ENCODE measurements at places on chromosomes 2 and 18.

- no peak for DNase-seq
These were observed 76.2 kb downstream of the WDR7 start for GRCh38 chr18:56727399-56727798.

DNA sequence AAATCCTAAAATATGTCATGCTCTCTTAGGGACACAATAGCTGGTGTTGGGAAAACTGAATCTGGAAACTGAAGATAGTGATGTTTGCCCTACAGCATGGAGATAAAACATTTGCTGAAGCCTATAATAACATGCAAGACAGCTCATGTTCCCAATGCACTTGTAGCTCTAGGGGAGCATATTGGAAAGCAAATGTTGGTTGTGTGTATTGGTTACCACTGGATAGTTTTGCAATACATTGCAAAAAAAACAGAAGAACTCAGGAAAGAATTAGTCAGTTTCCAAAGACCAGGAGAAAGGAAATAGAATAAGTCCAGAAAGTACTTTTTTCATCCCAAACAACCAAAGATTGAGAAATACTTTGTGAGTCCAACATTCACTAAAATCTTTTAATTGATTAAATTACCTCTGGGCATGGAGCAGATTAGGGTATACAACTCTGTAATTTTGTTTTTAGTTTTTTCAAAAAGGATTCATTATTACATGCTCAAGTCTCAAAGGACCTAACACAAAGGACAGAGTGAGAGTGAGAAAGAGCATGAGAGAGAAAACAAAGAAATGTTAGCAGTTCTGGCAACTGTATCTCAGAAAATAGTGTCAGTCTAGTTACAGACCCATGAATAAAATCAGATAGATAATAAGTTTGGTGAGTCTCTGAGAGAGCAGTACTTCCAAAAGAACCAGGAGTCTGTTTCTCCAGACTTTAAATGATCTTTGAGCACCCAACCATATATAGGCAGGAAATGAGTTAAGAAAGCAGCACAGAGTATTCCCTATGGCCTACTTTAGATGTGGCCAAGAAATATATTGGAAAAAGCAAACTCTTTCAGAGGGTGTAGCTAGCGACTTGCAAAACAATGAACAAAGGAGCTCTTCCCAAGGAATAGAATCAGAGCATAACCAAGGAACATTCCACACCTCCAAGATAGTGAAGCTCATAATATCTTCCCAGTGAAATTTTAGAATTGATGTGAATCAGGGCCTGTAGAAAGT lies 36.6 kb upstream of the COL3A1 start:
- DNase-seq, result no peak

- no peak for DNase-seq
These were observed 20.2 kb upstream of the KLF11 start for GRCh38 chr2:10022966-10023662.

- DNase-seq, result no peak
These were observed 172.8 kb downstream of the CD226 start for GRCh38 chr18:69774831-69775230.

DNA sequence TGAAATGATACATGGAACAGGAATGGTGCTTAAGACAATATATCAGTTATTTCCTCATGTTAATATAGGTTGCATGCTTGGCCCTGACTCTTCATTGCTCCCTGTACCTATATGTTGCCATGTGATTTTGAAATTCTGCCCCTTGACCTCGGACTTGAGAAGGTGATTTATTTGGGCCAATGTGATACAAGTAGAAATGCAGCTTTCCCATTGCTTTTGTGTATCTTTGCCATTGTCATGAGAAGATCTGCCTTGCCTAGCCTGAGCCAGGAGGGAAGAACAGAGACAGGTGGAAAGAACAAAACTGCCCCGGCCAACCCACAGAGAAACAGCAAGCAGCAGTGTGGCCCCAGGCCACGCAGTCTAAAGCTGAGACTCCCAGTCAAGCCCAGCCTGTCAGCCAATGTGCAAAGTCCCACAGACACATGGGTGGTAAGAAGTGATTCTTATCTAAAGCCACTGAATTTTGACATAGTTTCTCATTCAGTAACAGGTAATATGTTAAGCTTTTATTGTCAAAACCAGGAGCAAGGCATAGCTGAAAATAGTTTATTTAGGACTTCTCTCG lies 245.7 kb upstream of the RND3 start:
- no peak for DNase-seq

DNA sequence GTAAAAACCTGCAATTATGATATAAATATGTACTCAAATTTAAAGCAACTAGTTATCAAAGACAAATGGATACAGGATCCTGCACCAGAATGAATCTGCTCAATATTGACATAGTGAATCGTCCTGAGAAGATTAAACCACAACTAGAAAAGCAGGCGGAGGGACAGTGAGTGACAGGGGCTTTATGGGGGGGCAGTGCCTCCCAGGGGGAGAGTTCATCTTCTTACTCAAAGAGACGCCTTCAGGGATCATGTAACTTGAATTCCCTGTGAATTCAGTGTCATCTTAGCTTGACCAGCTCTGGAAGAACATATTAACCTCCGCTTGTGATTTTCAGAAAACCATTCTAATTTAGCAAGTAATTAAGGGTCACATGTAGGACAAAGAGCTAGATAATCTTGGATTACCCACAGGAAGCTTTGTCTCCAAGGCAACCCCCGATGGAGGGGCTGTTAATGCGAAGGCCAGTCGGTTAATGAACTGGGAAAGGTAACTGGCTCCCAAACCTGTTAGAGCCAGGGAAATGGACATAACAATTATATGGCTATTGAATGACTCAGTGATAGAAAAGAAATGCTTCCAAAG lies 17.4 kb upstream of the LMAN1 start:
- no peak for DNase-seq

GRCh38 chr18:55405475-55405874 lies 182.5 kb downstream of the TCF4 start:
- DNase-seq, result no peak

DNA sequence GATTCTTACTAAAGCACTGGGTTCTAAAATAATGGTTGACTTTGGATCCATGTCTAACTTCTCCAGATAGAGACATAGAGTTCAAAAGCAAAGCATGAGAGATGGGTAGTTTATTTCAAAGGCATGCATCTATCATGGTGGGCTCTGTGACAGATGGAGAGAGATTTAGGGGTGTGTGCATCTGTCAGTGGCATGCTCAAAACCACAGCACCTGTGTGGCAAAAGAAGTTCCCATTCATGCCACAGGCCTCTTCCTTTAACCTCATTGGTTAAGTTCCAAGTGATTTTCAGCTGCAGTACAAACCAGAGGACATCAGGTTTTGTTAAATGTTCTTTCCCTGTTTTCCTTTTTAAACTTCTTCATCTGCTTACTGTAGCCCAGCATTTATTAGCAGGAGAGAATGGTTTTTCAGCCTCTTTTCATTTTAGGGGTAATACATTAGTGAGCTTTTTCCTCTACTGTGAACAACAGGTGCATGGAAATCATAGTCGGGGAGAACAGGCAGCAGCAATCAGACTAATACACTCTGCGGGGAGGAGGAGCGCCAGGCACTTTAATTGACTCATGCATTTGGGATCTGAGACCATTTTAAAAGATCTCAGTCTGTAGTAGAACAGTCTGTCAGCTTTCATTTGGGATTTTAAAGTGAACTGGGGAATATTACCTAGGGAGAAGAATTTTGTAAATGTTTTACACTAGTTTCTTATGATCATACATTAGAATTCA lies 52.4 kb upstream of the UPP2 start:
- no peak for DNase-seq

DNA sequence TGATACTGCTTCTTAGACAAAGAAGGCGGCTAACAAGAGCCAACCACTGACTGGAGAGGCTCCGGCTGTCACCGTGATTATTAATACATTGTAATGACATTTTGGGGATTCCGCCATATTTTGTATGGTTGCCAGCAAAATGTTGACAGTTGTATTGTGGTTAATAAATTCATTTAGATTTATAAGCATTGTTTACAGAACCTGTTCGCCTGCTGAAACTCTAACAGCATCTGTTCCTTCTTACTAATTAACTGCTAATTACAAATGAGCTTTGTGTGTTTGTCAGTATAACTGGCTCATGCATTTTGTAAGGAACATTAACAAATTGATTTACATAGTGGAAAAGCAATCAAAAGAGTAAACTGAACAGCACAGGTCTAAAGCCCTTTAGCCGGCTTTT lies 332.4 kb downstream of the GBX2 start:
- DNase-seq, result no peak

DNA sequence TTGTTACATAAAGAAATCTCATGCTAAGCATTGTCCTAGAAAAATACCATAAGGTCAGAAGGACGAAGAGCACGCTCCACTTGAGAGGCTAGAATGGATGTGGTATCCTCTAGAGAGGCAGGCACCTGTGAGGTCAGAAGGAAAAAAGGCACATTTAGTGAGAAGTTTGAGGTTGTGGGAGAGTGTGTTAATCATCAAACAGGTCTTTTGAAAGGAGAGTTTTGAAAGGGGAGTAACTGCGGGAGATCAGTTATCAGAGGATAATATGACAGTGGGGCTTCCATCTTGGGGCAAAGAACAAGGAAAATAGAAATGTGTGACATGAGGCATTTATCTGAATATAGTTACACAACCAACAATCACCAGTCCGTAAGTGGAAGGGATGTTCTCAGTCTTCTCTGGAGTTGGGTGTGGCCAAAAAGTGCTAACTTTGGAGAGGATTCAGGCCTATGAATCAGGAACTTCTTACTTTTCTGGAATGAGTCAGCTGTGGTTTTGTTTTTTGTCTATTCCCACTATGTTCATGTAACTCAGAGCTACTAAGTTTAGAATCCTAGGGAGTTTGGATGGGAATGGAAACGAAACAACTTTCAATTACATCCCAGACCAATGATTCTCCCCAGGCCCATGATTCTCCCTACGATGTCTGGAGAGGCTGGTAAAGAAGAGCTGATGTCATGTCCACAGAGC lies 451.4 kb upstream of the ST6GAL2 start:
- DNase-seq, result no peak

DNA sequence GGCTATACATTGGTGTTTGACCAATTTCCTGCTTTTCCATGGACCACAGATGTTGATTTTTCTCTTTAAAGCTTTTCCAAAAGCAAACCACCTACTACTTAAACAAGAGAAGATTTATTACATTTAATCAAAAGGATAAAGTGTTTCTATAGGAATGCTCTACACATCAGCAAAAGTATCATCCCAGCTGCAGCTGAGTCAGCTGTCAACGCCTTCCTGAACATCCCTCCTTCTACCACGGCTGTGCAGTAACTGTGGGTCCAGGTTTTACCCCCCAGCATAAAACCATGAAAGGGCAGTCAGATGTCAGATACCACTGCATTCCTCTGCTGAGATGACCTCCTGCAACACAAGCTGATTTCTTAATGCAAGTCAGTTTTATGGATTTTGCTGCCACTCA lies 524.5 kb upstream of the MEX3C start:
- no peak for DNase-seq

DNA sequence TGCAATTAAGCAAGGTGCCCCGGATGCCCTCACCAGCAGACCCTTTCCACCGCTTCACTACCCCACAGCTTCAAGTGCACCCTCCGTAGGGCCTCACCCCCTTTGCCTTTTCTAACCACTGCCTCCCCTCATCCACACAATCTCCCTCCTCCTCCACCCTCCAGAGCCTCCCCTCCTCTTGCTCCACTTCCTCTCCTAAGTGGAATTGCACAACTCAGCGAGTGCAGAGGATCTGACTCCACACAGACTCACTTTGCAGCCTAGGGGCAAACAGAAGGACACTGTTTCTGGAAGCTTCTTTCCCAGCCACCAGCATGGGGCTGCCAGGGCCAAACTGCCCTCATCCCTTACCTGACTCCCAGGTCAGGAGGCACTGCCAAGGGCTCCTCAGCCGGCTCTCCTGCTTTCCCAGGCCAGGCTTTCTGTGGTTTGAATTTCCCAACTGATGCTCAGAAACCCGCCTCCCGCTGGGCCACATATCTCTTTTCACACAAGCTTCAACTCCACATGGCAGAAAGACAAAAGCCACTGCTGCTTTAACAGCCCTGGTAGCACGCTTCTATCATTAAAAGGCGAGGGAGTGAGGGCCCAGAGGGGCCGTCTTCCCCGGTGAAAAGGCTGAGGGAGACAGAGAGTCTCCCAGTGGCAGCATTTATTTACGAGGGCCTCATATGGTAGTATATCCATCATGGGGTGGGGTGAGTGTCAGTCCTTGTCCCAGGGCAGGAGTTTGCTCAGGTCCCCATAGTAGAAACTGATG lies 74.7 kb upstream of the MGAT4A start:
- DNase-seq, result no peak

DNA sequence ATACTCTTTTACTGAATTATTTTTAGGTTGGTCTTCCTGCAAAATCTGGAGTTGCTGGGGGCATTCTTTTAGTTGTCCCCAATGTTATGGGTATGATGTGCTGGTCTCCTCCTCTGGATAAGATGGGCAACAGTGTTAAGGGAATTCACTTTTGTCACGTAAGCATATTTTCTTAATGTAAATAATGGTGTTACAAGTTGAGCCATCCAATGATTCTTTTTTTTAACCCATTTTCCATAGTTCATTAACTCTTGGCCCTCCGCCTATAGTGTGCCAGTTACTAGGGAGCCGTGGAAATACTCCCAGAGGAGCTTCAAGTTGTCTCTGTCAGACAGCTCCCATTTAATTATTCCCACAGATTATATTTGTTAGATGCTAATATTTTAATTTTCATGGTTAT lies 49.8 kb downstream of the GLS start:
- DNase-seq, result no peak

DNA sequence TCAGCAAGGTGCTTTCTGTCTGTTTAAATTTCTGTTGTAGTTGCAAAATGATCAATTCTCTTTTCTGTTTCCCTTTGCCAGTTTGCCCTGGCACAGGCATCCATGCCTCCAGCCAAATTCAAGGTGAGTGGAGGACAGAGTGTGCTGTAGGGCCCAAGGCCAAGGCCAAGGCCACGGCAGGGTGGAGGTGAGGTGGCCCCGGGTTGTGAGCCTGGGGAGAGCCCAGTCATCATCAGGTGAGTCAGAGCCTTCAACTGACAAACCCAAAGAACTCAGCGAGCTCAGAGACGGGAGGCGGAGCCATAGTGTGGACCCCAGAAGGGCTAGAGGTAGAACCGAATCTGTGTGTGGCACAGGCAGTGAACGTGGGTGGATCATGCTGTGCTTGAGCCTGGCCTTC lies 55.7 kb downstream of the BCL2L11 start:
- no peak for DNase-seq

GRCh38 chr2:50719837-50720696 lies 311.9 kb downstream of the NRXN1 start:
- no peak for DNase-seq

GRCh38 chr2:38659115-38659514 lies 6.8 kb upstream of the GALM start:
- DNase-seq, result no peak

- DNase-seq, result no peak
These were observed 5.5 kb upstream of the CYBRD1 start for GRCh38 chr2:171516793-171517192.

- no peak for DNase-seq
These were observed 121.3 kb downstream of the CDC42EP3 start for GRCh38 chr2:37550190-37550589.

Data from CD4-positive, alpha-beta T cell treated with Interleukin-12 subunit alpha and Interleukin-12 subunit beta, for 1 hour (primary cell).